ENCODE measurements at places on chromosomes 1 and 21. TPM values are rescaled to one million over a fixed set of nuclear protein-coding genes. Genes with fewer than 3 reads are reported as not detected.

GRCh38 chr1:201876148-201876818 lies 12.4 kb upstream of the SHISA4 start:
- no peak overlapping the region for H3K4me3 ChIP-seq
- no peak for DNase-seq
- no peaks in the 10 kb centered on the region for H3K4me1 ChIP-seq
- H3K27me3 ChIP-seq = no peaks in the 10 kb centered on the region
- peaks cover 18% of the 10 kb centered on the region for H3K36me3 ChIP-seq
- H3K27ac ChIP-seq = no peak overlapping the region

DNA sequence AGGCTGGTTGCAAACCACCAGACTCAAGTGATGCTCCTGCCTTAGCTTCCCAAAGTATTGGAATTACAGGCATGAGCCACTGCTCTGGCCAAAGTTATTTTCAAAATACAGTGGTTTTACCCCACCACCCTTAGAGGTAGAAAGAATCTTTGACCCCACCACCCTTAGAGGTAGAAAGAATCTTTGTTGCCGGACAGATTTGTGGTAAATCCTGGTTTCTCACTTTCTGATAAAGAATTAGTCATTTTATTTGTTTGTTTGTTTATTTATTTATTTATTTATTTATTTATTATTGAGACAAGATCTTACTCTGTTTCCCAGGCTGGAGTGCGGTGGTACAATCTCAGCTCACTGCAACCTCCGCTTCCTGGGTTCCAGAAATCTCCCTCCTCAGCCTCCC lies 55.9 kb downstream of the NFIA start:
- peaks cover 17% of the 10 kb centered on the region for H3K36me3 ChIP-seq
- no peaks in the 10 kb centered on the region for H3K27me3 ChIP-seq
- H3K4me3 ChIP-seq = no peak overlapping the region
- peaks cover 51% of the 10 kb centered on the region for H3K4me1 ChIP-seq
- H3K27ac ChIP-seq = no peak overlapping the region
- no peak for DNase-seq

DNA sequence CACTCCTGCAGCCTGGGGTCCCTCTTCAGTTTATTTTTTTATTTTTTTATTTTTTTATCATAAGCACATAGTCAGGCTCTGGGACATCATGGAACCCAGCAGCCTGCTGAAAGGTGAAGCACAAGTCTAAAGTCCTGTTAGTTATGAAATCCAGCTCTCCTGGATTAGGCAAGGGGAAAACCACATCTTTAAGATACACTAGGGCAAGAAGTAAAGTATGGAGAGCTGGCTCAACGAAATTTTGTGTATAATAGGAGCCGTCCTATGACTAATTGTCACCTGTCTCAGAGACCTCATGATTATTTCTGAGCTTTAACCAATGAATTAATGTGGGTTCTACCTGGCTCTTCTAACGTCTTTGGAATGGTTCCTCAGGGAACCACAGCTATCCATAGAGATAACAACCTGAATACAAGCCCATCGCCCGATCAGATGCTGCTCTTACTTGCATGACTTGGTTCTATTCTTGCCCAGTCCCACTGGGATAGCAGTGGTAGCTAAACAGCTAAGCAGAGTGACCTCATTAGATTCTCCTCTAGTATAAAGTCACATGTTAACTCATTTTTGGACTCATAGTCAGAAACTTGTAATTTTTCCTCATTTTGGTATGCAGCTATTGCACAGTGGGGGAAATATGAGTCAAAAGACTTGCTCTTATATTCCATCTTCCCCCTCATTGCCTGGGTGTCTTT lies 122.7 kb downstream of the LMO4 start:
- no peak for DNase-seq
- H3K4me1 ChIP-seq = no peaks in the 10 kb centered on the region
- no peak overlapping the region for H3K4me3 ChIP-seq
- H3K27ac ChIP-seq = no peak overlapping the region
- H3K27me3 ChIP-seq = no peaks in the 10 kb centered on the region

DNA sequence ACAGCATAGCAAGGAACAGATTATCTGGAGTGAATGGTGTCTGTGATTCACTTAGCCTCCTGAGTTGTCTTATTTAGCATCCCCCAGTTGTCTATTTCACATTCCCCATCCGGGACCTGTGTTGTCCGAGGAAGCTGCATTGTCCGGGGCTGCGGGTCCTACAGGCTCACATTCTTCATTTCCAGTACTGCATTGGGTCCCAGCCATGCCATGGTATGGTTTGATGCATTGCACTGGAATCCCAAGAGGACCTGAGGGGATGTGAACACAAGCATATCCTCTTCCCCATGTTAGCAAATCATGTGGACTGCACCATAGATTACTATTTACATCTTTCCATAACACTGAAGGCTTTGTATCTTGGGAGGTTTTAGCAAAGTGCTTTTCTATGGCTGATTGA lies 48.2 kb upstream of the PRELP start:
- H3K27me3 ChIP-seq = 0 out of 3 replicates have a peak, but pooled peaks cover 4% of the 10 kb centered on the region
- DNase-seq = no peak
- no peaks in the 10 kb centered on the region for H3K36me3 ChIP-seq
- no peak overlapping the region for H3K27ac ChIP-seq
- H3K4me1 ChIP-seq = peaks cover 5% of the 10 kb centered on the region
- H3K4me3 ChIP-seq = no peak overlapping the region

DNA sequence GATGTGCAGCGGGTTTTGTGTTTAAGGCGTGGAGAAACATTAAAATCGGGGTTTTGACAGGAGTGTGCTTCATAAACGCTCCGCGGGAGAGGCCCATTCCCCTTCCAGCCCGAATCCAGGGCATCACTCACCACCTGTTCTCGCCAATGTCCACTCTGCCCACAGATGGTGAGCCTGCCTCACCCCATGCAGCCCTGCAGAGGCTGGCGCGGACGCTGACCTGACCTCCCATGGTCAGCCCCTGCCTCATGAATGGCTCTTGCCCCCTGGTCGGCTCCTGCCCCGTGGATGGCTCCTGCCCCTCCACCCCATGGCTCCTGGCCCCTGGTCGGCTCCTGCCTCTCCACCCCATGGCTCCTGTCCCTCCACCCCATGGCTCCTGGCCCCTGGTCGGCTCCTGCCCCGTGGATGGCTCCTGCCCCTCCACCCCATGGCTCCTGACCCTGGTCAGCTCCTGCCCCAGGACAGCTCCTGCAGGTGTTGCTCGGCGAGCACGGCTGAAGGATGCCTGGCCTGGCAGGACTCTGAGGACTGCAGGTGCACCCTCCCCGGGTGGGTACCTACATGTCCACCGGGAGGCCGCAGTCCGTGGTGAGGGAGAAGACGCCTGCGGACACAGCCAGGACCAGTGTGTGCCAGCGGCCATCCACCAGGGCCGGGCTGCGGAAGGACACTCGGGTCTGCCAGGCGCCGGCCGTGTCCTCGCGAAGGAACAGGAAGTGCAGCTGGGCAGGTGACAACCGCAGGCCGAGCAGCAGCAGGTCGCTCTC lies 6.7 kb downstream of the KRTAP10-1 start:
- no peak overlapping the region for H3K27ac ChIP-seq
- no peaks in the 10 kb centered on the region for H3K27me3 ChIP-seq
- H3K4me3 ChIP-seq = no peak overlapping the region
- no peaks in the 10 kb centered on the region for H3K4me1 ChIP-seq
- DNase-seq = no peak

- no peaks in the 10 kb centered on the region for H3K27me3 ChIP-seq
- no peaks in the 10 kb centered on the region for H3K4me1 ChIP-seq
- no peak overlapping the region for H3K4me3 ChIP-seq
These were observed 26.5 kb upstream of the LPAR3 start for GRCh38 chr1:84919461-84919970.

- DNase-seq = no peak
- no peak overlapping the region for H3K27ac ChIP-seq
- H3K36me3 ChIP-seq = no peaks in the 10 kb centered on the region
- H3K4me3 ChIP-seq = no peak overlapping the region
- no peaks in the 10 kb centered on the region for H3K27me3 ChIP-seq
- H3K4me1 ChIP-seq = no peaks in the 10 kb centered on the region
These were observed 50.9 kb downstream of the VANGL2 start for GRCh38 chr1:160451119-160451858.

- H3K27ac ChIP-seq = no peak overlapping the region
These were observed 33.0 kb upstream of the IL20 start for GRCh38 chr1:206832352-206832880.

DNA sequence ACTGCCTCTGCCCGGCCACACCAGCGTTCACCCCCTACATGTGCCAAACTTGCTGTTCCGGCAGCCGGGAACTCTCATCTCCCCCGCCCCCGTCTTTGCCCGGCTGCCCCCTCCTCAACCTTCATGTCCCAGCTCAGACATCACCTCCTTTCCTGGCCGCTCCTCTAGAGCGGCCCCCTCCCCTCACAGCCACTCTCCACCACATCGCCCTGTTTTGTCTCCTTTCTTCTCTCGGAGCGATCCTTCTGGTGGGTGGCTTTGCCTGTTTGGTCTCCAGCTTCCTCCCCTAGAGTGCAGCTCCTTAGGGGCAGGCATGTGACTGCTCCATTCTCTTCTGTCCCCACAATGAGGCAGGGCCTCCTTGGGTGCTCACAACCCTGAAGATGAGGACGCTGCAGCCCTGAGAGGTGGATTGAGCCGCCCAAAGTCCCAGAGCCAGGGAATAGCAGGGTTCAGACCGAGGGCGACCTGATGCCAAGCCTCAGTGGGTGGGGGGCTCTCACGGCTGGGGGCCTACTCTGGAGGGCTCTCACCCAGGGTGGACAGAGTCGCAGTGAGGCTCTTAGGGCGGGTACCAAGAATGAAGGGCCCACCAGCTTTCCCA lies 44.9 kb upstream of the ECE1 start:
- no peaks in the 10 kb centered on the region for H3K36me3 ChIP-seq
- H3K27me3 ChIP-seq = no peaks in the 10 kb centered on the region
- H3K4me3 ChIP-seq = peak overlapping the region; percentile 69

CORT gene
- not detected for total RNA-seq

TNNT2 gene
- total RNA-seq = 0.20 TPM

OXCT2 gene
- not detected for total RNA-seq

LDLRAD1 gene
- 1.2 TPM for total RNA-seq

AGMAT gene
- 174 TPM for total RNA-seq

NECTIN4 gene
- 12.4 TPM for total RNA-seq
